ENCODE measurements at places on chromosomes 7 and 10.

GRCh38 chr7:19368491-19368925 is 223.3 kb upstream of the FERD3L start:
- no peak for DNase-seq

- no peak for DNase-seq
These were observed 133.9 kb downstream of the PRPF18 start for GRCh38 chr10:13720699-13721098.

GRCh38 chr7:78071491-78072200 is 273.1 kb downstream of the PHTF2 start:
- DNase-seq: no peak

GRCh38 chr10:45444022-45444421 is 70.0 kb downstream of the ALOX5 start:
- DNase-seq: no peak

- no peak for DNase-seq
These were observed at the start of gene HOXA10 for GRCh38 chr7:27173956-27174873. TSS of gene HOXA10 (minus strand) at chr7:27174320. CDS start at chr7:27174306, 14 bp downstream.

GRCh38 chr7:87111877-87112276 is 40.4 kb upstream of the DMTF1 start:
- DNase-seq: no peak

GRCh38 chr7:91517201-91517785 is 253.1 kb downstream of the FZD1 start:
- DNase-seq: no peak
